ENCODE measurements at places on chromosomes 12 and 14.

- no peak for DNase-seq
These were observed 890 bp downstream of the TEP1 start for GRCh38 chr14:20412411-20412810.

GRCh38 chr12:232731-233614, 19.0 kb upstream of the SLC6A12 start:
- DNase-seq, result no peak

DNA sequence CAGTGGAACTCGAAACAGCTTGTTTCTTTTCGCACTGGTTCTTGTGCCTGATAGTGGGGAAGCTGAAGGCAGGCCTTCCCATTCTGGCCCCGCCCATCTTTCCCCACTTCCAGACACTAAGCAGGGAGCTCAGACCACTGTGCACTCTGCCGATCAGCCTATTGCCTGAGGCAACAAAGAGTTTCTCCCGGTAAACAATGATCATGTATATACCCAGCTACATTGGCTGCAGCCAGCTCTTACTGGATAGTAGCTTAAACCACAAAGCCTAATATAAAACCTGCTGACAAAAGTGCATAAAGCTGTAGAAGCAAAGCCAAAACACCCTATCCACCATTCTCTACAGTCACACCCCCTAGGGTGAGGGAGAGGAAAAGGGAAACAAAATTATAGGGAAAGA, 24.7 kb upstream of the GLIPR1 start:
- DNase-seq, result no peak

DNA sequence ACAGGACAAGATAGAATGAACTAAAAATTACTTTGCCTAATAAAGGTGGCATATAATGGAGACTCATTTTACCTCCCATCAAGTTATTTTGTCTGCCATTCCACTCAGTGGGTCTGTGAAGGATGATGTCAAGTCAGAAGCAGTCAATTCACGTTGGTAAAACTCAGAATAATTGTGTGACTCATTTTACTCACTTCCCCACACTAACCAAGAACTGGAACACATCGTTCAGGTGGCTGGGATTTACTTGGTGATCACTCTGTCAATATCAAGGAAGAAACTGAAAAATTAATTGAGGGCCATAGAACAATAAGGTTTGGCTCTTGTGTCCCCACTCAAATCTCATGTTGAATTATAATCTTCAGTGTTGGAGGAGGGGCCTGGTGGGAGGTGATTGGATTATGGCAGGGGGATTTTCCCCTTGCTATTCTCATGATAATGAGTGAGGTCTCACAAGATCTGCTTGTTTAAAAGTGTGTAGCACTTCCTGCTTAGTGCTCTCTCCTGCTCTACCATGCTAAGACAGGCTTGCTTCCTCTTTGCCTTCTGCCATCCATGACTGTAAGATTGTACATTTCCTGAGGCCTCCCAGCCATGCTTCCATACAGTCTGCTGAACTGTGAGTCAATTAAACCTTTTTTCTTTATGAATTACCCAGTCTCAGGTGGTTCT, 35.7 kb upstream of the GTF2A1 start:
- DNase-seq, result no peak

DNA sequence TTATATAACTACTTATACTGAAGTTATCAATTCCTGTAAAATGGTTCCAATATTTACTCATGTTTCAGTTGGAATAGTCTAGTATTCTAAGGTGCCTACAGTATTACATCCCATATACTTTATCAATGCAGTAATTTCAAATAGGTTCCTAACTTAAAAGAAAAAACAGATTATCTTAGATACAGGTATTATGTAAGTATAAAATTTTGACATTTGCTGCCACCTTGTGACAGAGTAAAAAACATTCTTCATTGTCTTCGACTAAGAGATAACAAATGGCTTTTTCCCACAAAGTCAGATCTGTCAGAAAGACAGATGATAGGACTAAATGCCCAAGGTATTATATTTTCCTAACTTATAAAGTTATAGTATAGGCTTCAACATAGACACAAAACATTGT, 78.7 kb downstream of the TXNDC16 start:
- no peak for DNase-seq

DNA sequence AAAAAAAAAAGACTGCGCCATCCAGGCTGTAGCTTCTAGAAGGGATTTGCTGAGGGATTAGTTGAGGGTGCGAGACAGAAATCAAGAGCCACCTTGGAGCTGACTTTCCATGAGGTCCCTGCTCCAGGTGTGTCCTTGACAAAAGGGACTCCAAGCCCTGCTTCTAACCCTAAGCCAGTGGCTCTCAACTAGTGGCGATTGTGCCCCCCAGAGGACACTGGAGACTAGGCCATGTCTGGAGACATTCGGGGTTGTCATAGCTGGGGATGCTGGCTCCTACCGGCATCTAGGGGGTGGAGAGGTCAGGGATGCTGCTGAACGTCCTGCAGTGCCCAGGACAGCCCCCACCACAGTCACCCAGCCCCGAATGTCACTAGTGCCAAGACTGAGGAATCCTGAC, 40.6 kb downstream of the SPRING1 start:
- DNase-seq, result no peak

GRCh38 chr14:32129124-32129523, 52.0 kb downstream of the ARHGAP5 start:
- DNase-seq, result no peak

DNA sequence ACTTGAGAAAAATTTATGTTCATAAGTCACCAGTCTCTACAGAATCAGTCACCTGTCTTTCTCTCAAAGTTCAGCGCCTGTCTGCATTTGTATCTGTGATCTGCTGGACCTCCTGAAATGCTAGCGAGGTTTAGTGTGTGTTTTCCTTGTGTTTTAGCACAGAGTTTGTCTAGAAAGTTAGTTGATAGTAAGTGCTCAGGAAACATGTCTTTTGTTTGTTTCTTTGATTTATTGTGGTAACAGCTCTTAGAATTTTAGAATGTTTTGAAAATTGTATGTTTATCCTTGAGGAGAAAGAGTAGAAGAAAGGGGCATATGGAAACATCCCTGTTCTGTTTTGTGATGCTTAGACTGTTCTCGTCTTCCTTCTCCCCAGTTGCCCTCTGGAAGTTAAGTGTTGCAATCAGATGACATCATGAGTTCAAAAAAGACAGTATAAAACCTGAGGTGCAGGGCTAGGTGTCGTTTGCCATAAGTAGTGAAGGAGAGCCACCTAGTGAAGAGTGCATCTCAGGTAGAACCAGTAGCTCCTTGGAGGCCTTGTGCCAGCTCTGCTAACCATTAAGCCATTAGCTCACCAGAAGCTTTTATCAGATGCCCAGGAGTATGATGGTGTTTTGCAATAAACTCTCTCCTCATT, 44.8 kb downstream of the FBXW8 start:
- no peak for DNase-seq

DNA sequence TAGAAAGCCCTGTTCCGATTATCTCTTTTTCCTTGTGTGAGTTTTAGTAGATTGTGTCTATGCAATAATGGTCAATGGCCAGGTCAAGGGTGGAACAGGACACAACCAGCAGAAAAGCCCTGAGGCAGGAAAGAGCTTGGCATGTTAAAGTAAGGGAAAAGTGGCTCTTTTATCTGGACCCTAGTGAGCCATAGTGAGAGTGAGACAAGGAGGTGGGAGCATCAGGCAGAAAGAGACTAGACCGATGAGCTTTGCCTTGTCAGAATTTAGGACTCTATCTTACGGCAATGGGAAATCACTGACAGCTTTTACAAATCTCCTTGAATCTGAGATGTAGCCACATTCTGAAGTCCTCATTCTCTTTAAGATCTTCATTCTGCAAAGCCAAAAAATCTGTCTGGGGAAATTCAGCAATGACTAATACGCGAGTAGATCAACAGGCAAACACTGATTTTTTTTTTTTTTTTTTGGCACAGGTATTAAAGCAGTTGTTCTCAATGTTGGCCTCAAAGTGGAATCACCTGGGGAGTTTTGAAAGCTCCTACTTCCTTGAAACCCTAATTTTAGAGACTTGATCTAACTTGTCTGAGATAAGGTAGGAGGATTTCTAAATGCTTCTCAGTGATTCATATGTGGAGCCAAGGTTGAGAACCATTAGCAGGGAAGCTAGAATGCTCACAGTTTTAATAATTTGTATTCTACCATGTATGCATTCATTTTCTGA, 33.9 kb downstream of the TMEM19 start:
- DNase-seq, result no peak

- DNase-seq, result no peak
These were observed 369.0 kb downstream of the DIO2 start for GRCh38 chr14:79842270-79842669.

DNA sequence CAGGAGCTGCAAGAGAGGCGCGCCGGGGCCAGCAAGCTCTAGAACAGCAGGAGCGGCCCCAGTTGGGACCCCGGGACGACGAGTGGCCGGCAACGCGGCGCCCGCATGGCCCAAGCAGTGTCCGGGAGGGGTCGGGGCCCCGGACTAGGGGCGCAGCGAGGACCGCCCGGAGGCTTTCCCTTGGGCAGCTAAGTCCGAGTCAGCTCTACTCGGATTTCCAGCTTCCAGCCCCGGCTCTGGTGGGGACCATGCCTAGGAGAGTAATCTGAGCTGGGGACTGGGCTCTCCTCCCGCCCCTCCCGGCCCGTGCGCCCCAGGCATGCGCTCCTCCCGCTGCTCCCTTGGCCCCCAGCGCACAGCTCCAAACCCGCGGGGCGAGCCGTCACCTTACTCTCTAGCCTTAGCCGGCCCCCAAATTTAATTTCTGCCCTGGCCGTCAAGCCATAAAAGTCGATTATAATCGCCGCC, 41.6 kb upstream of the CAPRIN2 start:
- no peak for DNase-seq

DNA sequence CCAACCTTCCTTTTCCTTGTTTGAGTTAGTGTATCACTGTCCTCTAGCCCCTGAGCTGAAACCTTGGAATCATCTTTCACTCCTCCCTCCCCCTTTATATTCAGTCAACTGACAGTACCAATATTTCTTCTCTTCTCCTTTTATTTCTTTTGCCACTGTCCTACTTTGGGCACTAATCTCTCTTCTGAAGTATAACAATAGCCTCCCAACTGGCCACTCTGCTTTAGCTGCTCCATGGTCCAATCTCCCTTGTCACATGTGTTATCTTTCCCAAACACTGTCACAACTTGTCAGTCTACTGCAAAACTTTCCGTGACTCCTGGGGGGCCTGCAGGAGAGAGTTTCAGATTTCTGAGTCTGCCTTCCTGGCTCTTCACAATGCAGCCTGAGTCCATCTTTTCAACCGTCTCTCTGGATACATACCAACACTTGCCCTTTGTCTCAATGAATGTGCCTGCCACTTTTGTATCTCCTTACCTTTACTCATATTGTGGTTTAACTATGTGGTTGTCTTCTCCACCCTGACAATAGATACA, 471.2 kb downstream of the DIO2 start:
- no peak for DNase-seq

- no peak for DNase-seq
These were observed 94.6 kb upstream of the PRICKLE1 start for GRCh38 chr12:42683933-42684801.

DNA sequence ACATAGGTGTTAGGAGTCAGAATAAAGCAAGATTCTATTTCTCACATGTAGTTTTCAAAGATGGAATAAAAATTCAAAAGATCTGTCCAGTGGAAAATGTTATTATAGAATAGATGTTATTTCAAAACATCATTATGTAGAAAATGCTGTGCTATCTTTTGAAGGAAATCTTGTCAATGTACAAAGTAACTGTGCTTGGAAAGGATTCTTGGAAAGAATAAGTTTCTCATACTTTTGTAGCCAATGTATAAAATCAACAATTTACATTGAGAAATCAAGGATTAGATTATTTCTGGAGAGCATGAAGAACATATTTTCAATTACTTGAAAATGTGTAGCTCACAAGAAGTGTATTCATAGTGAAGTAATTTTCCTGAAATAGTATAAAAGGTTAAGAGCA, 532.5 kb upstream of the MGAT4C start:
- DNase-seq, result no peak

DNA sequence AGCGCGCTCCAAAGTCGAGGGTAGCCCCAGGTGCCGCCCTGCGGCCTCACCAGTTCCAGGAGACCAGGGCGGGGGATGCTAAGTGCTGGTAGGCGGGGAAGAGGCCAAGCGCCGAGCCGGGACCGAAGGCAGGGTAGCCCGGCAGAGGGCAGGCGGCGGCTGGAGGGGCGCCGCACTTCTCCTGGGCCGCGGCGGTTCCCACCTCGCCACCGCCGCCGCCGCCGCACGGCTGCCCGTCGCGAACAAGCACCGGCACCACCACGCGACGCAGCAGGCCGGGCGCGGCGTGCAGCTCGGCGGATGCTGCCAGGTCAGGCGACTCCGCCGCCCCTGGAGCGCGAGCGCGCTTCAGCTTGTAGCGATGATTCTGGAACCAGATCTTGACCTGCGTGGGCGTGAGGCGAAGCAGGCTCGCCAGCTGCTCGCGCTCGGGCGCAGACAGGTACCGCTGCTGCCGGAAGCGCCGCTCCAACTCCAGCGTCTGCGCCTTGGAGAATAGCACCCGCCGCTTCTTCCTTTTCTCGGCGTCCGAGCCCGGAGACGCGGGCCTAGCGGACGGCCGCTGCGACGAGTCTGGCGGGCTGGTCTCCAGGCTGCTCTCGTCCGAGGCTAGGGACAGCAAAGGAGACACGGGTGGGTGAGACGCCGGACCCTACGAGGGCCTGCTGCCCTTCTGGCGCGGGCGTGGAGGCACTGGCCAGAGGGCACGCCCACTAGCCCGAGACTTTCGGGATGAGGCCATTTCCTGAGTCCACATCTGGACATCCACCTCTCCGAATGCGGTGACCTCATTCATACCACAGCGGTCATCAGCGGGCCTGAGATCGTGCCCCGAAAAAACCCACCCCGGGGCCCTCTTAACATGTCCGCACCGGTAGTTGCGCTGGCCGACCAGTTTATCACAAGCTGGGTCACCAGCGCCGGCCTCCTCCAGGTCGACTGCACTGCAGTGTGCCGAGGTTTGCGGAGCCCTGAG, 1.3 kb downstream of the NKX2-8 start:
- no peak for DNase-seq

GRCh38 chr14:92513966-92514843, 624 bp downstream of the RIN3 start:
- DNase-seq, result peak; percentile 37

GRCh38 chr12:104941454-104941853, 16.6 kb downstream of the SLC41A2 start:
- DNase-seq, result no peak

DNA sequence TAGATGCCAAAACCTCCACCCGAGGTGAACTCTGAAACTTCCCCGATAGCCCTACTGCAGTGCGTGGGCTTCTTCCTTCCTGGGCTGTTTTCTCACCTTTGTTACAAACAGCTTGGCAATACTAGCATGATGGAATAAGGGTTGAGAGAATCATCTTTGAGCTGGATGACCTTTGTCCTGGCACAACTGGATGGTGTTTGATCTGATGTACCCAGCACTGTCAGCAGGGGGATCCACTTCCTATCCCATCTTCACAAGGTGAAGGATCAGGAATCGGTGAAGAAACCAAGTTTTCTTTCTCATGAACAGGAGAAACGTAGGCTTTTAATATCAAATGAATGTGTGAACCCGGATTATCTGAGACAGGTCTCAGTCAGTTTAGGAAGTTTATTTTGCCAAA, 19.5 kb upstream of the LRRC10 start:
- DNase-seq, result no peak

GRCh38 chr12:41919526-41920261, 225.0 kb downstream of the GXYLT1 start:
- no peak for DNase-seq

Measured in activated naive CD4-positive, alpha-beta T cell (primary cell).